Stimulated activated CD8-positive, alpha-beta memory T cell treated with anti-CD3 and anti-CD28 coated beads, Interleukin-2, amount 100 ng/mL, for 48 hours (primary cell): ENCODE measurements at places on chromosomes 3 and 15.

DNA sequence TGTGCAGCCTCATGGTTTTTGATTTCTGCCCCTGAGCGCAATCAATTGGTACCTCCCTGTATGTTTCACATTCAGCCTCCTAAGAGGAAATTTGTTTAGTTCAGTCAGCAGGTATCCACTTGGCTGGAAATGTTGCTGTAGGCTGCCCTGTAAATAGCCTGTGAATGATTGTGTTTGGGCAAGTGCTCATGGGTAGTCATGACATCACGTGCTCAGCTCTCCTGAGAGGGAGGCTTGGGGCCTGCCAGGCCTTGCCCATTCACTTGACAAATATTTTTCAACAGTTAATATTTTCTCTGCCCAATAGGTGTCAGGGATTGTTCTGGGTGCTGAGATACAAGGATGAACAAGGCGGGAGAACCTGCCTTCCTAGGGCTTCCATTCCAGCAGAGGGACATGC is 13.3 kb downstream of the HRH1 start:
- no peak for DNase-seq

GRCh38 chr3:12136371-12136770 is 22.3 kb downstream of the TIMP4 start:
- DNase-seq = no peak

DNA sequence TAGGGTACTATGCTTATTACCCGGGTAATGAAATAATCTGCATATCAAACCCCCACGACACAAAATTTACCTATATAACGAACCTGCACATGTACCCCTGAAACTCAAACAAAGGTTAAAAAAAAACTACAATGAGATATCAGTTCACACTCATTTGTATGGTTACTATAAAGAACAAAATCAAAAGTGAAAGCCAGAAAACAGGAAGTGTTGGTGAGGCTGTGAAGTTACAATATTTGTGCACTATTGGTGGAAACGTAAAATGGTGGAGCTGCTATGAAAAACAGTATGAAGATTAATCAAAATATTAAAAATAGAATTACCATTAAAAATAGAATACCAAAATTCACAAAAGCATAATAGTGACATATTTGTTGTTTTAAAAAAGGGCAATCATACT is 128.9 kb downstream of the ZIC1 start:
- no peak for DNase-seq

DNA sequence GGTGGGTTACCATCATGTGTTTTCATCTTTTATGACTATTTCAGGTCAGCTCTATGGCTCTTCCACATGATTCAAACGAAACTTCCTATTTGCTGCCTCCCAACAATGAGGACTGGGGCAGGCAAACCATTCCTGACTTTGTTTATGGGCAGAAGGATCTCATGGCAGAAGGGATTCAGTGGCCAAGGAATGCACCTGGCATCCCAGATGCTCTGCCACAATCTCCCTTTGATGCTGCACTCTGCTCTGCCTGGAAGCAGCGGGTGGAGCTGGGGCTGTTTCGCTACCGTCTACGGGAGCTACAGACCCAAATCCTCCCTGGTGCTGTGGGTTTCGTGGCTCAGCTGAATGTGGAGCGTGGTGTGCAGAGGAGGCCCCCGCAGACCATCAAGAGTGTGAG is 6.8 kb downstream of the GDPGP1 start:
- DNase-seq = no peak

- DNase-seq = no peak
Measured at GRCh38 chr3:81255463-81255862, 506.0 kb downstream of the GBE1 start.

DNA sequence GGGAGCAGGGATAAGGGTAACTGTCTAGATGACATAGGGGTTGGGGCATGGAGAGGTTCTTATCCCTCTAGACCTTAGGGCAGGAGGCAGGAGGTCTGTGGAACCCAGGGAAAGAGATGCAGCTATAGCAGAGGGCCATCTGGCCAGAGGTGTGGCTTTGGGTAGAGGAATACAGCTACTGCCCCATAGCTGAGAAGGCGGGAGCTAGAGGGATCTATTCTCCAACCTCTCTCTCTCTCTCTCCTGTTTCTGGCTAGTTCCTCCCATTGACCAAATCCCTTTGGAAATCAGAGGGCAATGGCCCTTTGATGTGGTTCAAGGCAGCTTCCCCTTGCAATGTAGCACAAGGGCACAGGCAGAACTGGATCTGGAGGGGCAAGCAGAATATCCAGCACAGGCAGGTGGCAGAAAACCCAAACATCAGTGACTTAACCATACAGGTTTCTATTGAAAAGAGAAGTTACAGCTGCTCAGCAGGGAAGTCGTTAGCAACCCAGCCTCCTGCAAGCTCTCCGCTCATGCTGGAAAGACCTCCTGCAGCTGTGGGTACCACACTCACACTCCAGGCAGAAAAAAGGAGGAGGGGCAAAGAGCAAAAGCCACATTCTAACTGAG is 22.3 kb upstream of the LMOD3 start:
- DNase-seq = no peak

- DNase-seq = no peak
Measured at GRCh38 chr15:61106044-61106834, 122.9 kb downstream of the RORA start.

DNA sequence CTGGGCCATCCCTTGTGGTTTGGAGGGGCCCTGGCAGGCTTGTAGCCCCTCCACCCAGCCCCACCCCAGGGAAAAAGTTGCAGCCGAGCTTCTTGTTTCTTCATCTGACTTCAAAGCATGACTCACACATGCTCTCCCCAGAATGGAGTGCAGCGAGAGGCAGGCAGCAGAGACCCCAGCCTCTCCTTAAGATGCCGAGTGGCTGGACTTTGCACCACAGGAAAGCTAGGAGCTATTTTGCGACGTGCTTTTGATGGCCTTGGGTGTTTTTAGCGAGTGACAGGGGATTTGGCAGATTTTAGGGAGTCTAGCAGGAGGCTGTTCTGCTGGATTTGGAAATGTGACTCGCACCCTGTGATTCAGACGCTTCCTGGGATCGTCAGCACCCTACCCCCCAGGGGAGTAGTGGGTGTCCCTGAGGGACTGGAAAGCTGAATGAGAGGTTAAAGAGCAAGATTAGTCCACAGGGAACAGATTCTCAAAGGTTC is 14.2 kb downstream of the BAHD1 start:
- DNase-seq = no peak

GRCh38 chr3:143172795-143173145 is 53.2 kb downstream of the CHST2 start:
- no peak for DNase-seq

DNA sequence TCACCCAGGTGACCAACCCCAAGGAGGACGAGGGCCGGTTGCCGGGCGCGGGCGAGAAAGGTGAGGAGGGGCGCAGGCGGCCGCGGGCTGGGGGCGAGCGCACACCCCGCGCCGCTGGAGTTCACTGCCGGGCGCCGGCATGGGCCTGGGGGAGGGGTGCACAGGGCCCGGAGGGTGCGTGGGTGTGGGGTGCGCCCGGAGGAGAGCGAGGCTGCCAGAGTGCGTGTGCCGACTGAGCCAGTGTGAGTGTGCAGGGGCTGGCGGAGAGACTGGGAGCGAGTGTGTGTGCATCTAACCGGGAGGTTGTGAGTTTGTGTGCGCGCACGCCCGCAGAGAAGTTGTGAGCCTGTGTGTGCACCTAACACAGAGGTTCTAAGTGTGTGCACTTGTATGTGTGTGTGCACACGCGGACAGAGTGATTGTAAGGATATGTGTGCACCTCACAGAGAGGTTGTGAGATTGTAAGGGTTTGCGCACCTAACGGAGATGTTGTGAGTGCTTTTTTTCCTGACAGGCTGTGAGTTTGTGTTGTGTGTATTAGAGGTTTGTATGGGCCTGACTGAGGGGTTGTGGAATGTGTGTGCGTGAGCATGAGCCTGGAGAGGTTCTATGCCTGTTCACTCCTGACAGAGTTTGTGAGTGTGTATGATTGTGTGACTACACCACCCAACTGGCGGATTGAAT is 681 bp downstream of the CTDSPL start:
- peak; percentile 27 for DNase-seq

GRCh38 chr3:175176556-175176955 is 317.4 kb downstream of the NAALADL2 start:
- no peak for DNase-seq
